ENCODE measurements at places on chromosomes 16 and 17. TPM values are rescaled to one million over a fixed set of nuclear protein-coding genes. Genes with fewer than 3 reads are reported as not detected.

TPSD1 gene
- total RNA-seq, result not detected

SYCE1L gene
- total RNA-seq, result 8.4 TPM

TSNAXIP1 gene
- total RNA-seq, result 0.83 TPM

MT4 gene
- not detected for total RNA-seq

GNGT2 gene
- 0.63 TPM for total RNA-seq

PRR29 gene
- total RNA-seq, result 0.71 TPM

CRYBA1 gene
- total RNA-seq, result not detected

ACSM2A gene
- not detected for total RNA-seq

THRA gene
- total RNA-seq, result 13.4 TPM

DNAH9 gene
- 0.02 TPM for total RNA-seq

PRAC2 gene
- total RNA-seq, result not detected

B9D1 gene
- 50.0 TPM for total RNA-seq

CDRT15 gene
- not detected for total RNA-seq

FBXO31 gene
- total RNA-seq, result 25.1 TPM

HASPIN gene
- total RNA-seq, result 15.3 TPM

KRT33A gene
- total RNA-seq, result not detected

G6PC1 gene
- not detected for total RNA-seq

FSCN2 gene
- 1.4 TPM for total RNA-seq

TMC7 gene
- total RNA-seq, result 7.2 TPM

ITGB4 gene
- 48.5 TPM for total RNA-seq

PPY gene
- 0.22 TPM for total RNA-seq

NETO2 gene
- 88.8 TPM for total RNA-seq

GP1BA gene
- not detected for total RNA-seq

RAP1GAP2 gene
- 15.6 TPM for total RNA-seq

CCDC78 gene
- 7.1 TPM for total RNA-seq

CCL23 gene
- not detected for total RNA-seq

KRT37 gene
- total RNA-seq, result not detected

PIGQ gene
- total RNA-seq, result 39.3 TPM

CSF3 gene
- total RNA-seq, result 0.06 TPM

ZC3H18 gene
- total RNA-seq, result 53.4 TPM

SLC5A2 gene
- 0.21 TPM for total RNA-seq

HSF4 gene
- 18.1 TPM for total RNA-seq

HES7 gene
- 2.3 TPM for total RNA-seq

GPR139 gene
- total RNA-seq, result not detected

TBC1D3H gene
- total RNA-seq, result not detected

HSPB9 gene
- not detected for total RNA-seq

DPEP3 gene
- not detected for total RNA-seq

KRT40 gene
- total RNA-seq, result not detected

PARD6A gene
- total RNA-seq, result 1.0 TPM

TTLL6 gene
- 0.88 TPM for total RNA-seq

SP6 gene
- total RNA-seq, result 2.8 TPM

MEIOC gene
- 3.6 TPM for total RNA-seq

GTF3C1 gene
- total RNA-seq, result 72.5 TPM

CA10 gene
- not detected for total RNA-seq

SMPD3 gene
- 0.31 TPM for total RNA-seq

CASKIN1 gene
- 0.56 TPM for total RNA-seq

CEP20 gene
- total RNA-seq, result 51.6 TPM

DPEP2 gene
- not detected for total RNA-seq

IL17C gene
- total RNA-seq, result not detected

FBXL20 gene
- total RNA-seq, result 9.0 TPM

TRPV3 gene
- 0.46 TPM for total RNA-seq

AMFR gene
- 65.8 TPM for total RNA-seq

ACACA gene
- 52.7 TPM for total RNA-seq

All from A549 treated with CORT108297 at 1 μM for 4 hours (cell line).